Spleen (tissue), 13 donors: ENCODE measurements at places on chromosomes 6 and 20. TPM values are rescaled to one million over a fixed set of nuclear protein-coding genes. Genes with fewer than 3 reads are reported as not detected.

- no peak overlapping the region for H3K4me3 ChIP-seq
- H3K36me3 ChIP-seq, result no peaks in the 10 kb centered on the region
- H3K27ac ChIP-seq, result no peak overlapping the region
- H3K4me1 ChIP-seq, result no peaks in the 10 kb centered on the region
Measured at GRCh38 chr20:56588996-56589395, 40.1 kb upstream of the TFAP2C start.

Gene OR2J3
- not detected for total RNA-seq

GRCh38 chr6:132011582-132011981 lies 60.4 kb upstream of the CCN2 start:
- no peak overlapping the region for H3K4me3 ChIP-seq
- no peaks in the 10 kb centered on the region for H3K36me3 ChIP-seq
- DNase-seq, result no peak
- H3K27me3 ChIP-seq, result no peaks in the 10 kb centered on the region

DNA sequence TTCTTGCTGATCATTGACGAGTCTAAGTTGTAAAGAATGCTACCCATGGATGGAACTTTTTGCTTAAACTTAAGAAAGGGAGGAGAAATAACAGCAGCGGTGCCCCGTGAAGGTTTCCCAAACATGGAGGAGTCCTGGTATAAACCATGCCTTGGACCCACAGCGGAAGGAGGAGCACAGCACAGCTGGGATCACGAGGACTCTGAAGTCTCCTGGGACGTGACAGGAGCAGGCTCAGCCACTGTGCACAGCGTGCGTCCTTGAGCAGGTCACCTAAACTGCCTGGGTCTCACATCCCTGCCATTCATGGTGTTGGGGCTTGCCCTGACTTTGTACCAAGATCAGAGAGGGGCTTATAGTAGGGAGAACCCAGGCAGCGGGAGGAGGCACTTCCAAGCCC lies 56.1 kb upstream of the UNC93A start:
- H3K27ac ChIP-seq, result no peak overlapping the region
- H3K4me3 ChIP-seq, result no peak overlapping the region
- H3K27me3 ChIP-seq, result peaks cover 36% of the 10 kb centered on the region
- no peak for DNase-seq

DNA sequence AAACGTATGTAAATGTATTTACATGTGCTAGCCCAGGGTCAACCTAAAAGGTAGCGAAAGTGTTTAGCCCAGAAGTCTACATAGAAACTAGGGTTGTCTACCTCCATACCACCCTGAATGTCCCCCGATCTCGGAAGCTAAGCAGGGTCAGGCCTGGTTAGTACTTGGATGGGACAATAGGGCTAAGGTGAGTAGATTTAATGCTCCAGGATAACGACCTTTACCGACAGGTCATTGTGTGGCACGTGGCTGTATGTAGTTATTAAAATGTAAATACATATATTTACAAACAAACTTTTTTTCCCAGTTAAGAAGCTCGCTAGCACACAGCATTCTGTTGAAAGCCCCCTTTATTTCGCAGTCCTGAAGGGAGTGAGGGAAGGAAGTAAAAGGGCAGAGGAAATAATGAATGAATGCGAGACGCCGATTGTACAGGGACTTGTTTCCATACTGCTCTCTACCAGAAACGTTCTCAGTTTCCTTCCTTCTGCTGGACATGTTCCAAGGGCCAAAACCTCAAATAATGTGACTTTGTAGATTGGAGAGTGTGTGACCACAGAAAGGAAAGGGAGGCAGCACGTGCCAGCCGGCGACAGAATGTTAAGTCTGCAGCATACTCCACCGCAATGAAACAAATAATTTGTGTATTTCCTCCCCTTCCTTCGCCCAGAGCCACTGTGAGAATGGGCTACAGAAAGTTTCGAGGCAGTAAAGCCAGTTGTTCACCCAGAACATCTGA lies 612 bp downstream of the ADAT2 start:
- peak overlapping the region; percentile 88 for H3K27ac ChIP-seq
- DNase-seq, result no peak
- peaks cover 4% of the 10 kb centered on the region for H3K36me3 ChIP-seq
- peaks cover 22% of the 10 kb centered on the region for H3K4me1 ChIP-seq
- H3K4me3 ChIP-seq, result peak overlapping the region; percentile 63
- H3K27me3 ChIP-seq, result no peaks in the 10 kb centered on the region
